Heart left ventricle (tissue), 16 donors: ENCODE measurements at places on chromosomes 16 and 17. TPM values are rescaled to one million over a fixed set of nuclear protein-coding genes. Genes with fewer than 3 reads are reported as not detected.

- DNase-seq = no peak
Measured at GRCh38 chr17:36578671-36579070, 13.0 kb upstream of the DHRS11 start.

DNA sequence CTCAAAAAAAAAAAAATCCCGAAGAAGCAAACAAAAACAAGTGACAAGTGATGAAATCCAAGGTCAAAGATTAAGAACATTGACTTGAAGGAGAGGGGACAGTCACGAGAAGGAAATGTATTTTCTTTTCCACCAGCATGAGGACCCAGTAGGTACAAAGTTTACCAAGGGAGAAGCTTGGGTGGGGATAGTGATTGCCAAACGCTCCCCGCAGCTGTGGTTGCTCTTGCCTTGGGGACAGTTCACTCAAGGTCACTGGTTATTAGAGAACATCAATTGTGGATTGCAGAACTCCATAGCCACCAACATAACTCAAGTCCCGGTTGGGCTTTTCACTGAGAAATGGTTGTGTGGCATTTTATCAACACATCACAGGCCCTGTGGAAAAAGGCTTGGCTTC is 27.0 kb downstream of the RSL1D1 start:
- peak; percentile 46 for DNase-seq

- peak; percentile 97 for DNase-seq
Measured at GRCh38 chr17:7281074-7281952, at the start of gene SLC2A4. Gene SLC2A4, plus strand, starts transcription at chr17:7281718. Its CDS starts 217 bp downstream, at chr17:7281935.

GRCh38 chr17:32445971-32446370 is 1.7 kb downstream of the PSMD11 start:
- no peak for DNase-seq

- peak; percentile 73 for DNase-seq
Measured at GRCh38 chr17:3935140-3935542, 18.9 kb upstream of the P2RX1 start.

DNA sequence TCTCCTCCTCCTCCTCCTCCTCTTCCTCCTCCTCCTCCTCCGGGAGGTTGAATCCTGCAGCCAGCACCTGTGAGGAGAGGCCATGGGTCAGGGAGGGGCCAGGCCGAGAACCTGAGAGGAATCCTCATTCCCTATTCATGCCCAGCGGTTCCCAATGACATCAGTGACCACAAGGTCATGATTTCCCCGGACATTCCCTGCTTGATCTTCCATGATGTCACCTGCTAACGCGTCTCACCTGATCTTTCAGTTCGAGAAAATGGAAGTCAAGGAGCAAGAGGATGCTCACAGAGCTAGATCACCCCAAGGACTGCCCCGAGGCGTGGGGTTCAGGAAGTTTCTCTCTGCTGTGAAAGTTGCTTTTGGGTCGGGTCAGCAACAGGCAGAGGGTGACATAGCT is 5.4 kb downstream of the APOBR start:
- DNase-seq = no peak

GRCh38 chr17:12730931-12731521 is 58.3 kb upstream of the ARHGAP44 start:
- peak; percentile 85 for DNase-seq

- no peak for DNase-seq
Measured at GRCh38 chr16:56888806-56889205, 23.8 kb downstream of the SLC12A3 start.

DNA sequence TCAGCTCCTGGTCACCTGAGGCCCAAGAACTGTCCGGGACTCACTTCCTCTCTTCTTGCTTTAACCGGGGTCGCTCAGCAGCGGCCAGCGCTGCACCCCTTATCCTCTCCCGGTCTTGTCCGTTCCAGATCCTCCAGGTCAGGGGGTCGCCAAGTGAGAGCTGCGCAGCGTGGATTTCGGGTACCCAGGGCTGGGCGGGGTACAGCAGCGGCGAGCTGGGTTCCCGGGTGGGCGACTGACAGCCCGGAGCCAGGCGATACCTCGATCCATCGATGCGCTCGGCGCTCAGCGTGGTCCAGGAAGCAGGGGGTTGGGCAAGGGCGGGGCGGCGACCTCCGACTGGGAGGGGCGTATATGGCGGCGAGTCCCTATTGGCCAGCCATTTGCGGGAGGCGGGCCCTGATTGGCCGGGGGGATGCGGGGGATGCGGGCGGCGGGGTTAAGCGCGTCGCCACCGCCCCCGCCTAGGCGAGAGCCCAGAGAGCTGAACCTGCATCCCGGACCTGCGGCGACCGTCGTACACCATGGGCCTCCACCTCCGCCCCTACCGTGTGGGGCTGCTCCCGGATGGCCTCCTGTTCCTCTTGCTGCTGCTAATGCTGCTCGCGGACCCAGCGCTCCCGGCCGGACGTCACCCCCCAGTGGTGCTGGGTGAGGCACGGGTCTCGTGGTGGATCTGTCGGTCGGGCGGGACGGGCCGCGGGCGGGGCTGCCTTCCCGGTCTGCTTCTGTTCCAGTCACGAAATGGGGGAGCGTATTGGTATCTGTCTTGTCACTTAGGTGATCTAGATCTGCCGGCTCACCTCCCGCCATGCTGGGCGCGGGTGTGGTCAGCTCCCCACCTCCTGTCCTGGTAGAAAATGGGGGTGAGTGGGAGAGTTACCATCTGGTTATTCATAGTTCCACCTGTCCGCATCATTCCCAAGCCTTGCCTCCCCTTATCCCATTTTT is at the start of gene PLA2G15:
Gene PLA2G15, plus strand, starts transcription at position 471 of the 951 bp plus-strand sequence. Its CDS starts 54 bp downstream, at position 525.
- DNase-seq = peak; percentile 98

DNA sequence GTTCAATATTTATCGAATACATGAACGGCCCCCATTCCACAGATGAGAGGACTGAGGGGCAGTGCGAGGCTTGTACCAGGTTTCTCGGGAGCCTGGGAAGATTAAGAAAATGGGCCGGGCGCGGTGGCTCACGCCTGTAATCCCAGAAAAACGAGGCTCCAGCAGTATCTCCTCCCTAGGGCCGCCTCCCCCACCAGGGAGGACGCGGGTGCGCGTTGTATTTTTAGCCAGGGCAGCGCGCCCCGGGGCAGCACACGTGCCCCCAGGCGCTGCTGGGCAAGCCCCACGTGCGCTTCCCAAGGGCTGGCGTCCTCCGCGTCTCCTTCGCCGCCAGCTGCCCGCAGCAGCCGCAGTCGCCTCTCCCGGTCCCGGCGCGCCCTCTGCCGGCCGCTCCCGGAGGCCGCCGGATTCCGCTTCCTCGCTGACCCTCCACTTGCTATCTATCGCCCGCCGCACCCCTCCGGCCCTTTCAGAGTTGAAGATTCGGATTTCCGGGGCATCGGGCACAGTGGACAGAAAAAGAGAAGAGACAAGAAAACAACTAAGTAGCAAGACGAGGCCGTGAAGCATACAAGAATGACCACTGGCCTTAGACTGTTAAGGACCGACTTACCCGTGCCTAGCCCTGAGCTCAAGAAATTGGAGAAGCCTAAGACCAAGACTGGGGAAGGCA is 1.9 kb upstream of the YBX2 start:
- peak; percentile 93 for DNase-seq

DNA sequence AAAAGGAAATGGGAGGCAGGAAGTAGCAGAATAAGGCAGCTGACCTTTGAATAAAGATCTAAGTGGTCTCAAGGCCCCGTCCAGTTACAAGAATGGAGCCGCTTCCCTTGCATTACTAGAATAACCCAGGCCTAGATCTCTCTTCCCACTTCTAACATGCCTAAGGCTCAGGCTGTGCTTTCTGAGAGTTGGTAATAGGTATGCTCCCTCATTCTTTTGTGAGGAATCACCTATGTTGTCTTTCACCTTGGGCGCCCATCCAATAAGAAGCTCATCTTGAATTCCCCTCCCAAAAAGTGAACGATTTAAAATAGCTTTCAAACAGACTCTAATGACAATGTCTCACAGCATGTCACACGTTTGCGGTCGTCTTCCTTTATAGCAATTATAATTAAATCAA is 101.2 kb downstream of the KCNJ2 start:
- no peak for DNase-seq

- no peak for DNase-seq
Measured at GRCh38 chr16:56050916-56051315, 140.4 kb upstream of the GNAO1 start.

DNA sequence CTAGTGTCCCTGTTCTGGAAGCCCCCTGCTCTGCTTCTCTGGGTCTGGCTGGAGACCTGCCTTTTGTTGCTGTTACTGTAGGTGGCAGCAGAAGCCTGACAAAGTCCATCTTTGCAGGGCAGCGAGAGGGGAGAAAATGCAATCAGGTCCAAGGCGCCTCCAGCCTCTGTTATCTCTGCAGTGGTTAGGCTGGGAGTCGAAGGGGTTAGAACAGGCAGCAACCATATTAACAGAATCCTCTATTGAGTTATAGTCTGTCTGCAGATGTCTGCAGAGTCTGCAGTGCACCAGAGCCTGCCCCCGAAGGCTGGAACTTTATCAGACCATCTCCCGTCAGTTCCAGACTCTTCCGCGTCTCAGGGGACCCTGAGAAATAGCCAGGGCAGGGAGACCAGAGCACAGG is 404.9 kb upstream of the EEF2KMT start:
- DNase-seq = no peak

DNA sequence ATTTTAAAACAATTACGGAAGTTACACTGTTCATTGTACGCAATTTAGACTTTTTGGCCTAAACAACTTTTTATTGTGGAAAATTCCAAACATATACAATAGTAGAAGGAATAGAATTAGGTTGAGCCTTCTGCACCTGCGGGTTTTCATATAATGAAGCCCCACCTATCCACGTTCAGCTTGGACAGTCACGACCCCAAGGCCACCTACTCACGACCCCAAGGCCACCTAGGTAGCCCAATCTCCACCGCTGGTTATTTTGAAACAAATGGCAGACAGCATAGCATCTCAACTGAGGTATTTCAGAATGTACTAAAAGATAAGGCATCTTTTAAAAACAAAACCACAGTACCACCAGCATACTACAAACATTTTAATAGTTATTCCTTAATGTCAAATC is 631 bp downstream of the NLRC5 start:
- DNase-seq = no peak

GRCh38 chr16:76976101-76976500 is 214.9 kb upstream of the MON1B start:
- DNase-seq = no peak

DNA sequence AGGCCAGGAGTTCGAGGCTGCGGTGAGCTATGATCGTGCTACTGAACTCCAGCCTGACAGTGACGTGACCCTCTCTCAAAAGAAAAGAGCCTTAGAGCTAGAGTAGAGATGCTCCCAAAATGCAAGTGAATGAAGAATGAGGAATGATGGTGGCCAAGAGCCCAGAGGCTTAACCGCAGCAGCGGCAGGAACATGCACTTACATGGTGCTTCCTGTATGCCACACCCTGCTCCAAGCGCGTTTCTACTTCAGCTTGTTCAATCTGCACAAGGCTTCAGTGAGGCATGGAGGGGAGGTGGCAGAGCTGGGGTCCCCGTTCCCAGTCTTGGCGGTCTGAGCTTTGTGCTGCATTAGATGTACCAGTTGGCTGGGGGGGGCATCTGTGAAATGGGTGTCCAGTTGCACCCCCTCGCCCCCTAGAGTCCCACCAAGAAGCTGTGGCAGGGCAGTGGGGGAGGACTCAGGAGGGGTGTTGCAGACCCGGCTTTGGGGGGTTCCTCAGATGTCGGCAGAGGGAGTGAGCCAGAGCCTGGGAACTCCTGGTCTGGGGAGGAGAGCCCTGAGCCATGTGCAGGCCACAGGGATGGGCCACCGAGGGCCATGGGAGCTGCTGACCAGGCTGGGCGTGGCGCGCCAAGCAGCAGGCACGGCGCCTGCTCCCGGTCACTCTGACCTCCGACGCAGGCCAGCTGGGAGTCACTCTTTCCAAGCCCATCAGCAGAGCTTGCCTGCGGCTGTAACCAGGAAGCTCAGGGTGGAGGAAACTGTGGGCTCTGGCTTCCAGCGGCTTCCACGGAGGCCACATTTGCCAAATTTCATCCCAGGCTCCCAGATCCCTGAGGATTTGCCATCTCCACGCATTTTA is 260.1 kb downstream of the PARN start:
- DNase-seq = peak; percentile 38

DNA sequence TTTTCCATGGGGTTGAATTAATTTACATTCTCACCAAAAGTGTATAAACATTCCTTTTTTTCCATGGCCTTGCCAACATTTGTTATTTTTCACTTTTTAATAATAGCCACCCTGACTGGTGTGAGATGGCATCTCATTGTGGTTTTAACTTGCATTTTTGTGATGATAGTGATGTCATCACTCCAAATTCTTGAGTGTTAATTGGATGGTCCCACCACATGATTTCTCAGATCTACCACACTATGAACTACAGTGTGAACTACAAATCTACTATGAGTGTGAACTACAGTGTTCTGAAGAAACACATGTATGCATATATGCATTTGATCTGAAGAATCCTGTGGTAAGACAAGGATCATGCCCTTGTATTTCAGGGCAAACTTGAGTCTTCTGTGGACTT is 340.1 kb downstream of the ABCC12 start:
- DNase-seq = no peak

DNA sequence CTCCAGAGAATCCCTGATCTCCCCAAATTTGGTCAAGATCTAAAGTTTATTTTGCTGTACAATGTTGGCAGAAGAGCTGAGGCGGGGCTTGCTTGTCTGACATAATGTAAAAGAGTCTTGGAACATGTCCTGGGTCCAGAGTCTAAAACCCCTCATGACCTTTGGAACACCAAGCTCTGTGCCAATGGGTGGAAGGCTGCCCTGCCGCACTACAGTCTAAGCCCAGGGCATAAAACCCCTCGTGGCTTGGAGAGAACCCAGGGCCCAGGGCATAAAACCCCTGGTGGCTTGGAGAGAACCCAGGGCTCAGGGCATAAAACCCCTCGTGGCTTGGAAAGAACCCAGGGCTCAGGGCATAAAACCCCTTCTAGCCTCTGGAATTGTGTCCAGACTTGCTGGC is 36.7 kb downstream of the CCDC57 start:
- DNase-seq = no peak

Gene TM4SF5
- total RNA-seq = not detected

Gene HSD17B2
- not detected for total RNA-seq

Gene WFIKKN1
- 0.24 TPM for total RNA-seq

Gene RAB26
- total RNA-seq = 0.65 TPM

Gene SYCE1L
- total RNA-seq = not detected

Gene GAS7
- 65.1 TPM for total RNA-seq

Gene SCN4A
- 0.39 TPM for total RNA-seq

Gene ESRP2
- total RNA-seq = 0.96 TPM

Gene TEX19
- total RNA-seq = not detected
